Esophagus mucosa (tissue), 1 donor: ENCODE measurements at places on chromosomes 6 and 20.

DNA sequence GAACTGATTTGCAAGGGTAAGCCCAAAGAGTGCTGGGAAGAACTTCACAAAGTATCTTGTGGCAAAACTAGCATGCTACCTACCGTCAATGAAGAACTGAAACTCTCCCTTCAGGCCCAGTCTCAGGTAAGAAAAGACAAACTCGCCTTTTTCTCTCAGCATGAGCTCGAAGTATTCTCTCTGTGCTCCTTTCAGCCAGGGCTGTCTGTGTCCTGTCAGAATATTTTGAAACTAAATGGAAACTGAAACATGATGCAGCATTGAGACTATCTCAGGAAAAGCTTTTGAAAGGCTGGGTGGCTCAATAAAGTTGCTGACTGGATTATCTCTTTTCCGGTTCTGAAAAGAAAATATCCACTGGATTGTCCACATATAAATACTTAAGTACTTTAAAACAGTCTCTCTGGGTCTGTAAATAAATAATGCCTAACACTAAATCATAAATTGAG lies 696 bp downstream of the CALHM5 start:
- no peak for ATAC-seq

DNA sequence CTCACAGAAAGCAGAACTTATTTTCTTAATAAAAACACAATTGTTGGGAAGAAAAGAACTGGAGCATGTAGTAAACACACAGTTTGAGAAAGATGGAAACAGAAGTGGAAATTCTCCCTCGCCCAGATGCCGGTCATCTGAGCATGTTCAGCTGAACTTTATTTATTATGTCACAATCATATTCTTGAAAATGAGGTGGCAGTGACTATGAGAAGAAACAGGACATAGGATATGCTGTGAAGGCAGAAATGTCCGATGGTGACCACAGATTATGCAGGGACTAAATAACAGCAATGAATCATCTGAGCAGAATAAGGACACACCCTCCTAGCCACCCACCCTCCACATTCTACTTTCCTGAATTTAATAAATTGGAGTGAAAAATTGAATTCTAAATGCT lies 425.3 kb upstream of the NOX3 start:
- ATAC-seq: peak; percentile 23

DNA sequence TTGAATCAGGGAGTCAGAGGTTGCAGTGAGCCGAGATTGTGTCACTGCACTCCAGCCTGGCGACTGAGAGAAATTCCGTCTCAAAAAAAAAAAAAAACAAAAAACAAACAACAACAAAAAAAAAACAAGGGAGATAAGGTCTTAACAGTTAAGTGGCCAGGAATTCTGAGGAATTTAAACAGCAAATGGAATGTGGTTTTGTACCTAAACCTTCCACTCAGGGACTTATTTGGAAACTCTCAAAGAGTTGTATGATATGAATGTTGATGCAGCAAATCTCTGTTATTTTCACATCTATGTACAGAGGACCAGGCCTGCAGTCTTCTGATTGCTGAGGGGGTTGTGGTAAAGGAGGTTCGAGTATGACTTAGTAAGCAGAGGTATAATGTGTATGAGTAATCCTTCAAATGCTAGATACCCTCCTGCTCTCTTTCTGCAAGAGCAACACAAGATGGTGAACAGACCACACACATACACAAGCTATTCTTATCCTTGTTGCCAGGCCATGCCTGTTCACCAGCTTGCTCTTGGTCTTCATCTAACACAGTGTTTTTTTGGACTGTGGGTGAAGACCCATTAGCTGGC lies 174.9 kb upstream of the SCGN start:
- no peak for ATAC-seq

DNA sequence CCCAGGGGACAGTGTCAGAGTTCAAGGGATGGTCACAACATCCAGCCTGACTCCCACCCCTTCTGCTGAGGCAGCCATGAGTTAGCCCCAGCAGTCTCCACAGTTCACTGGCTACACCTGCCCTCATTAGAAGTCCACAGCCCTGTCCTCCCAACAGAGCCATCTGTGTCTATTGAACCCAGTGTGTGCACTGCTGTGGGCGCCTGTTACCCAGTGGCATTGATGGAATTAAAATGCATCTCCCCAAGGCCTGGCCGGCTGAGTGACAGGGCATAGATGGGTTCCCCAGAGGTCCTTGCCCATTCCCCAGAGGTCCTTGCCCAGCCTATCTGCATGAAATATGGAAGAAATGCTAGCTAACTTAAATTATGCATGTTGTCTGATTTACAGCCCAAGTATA lies 73.3 kb downstream of the PCSK2 start:
- ATAC-seq: no peak

DNA sequence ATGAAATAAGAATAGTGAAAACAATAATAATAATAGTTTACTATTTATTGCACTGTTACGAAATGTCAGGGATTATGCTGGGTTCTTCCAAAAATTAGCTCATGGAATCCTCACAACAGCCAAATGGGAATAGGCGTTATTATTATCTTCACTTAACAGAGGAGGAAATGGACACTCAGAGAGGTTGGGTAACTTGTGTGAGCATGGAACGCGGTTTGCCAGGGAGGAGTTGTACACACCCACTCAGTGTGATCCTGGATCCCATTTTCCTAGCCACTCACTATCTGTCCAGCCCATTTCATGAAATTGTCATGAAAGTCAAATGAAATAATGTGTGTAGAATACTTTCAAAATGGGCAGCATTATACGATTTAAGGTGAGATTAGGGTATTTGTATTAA lies 4.6 kb downstream of the NELFCD start:
- no peak for ATAC-seq

GRCh38 chr20:2798814-2799213 lies 1.6 kb downstream of the CPXM1 start:
- no peak for ATAC-seq

- ATAC-seq: peak; percentile 18
These were observed 7.0 kb upstream of the FOXF2 start for GRCh38 chr6:1382331-1382882.

GRCh38 chr6:69789578-69789977 lies 7.2 kb downstream of the LMBRD1 start:
- ATAC-seq: no peak

- ATAC-seq: no peak
These were observed 32.3 kb downstream of the SNX5 start for GRCh38 chr20:17936286-17936760.

- ATAC-seq: no peak
These were observed 84.5 kb upstream of the RIN2 start for GRCh38 chr20:19673575-19673974.

- no peak for ATAC-seq
These were observed 137.8 kb downstream of the MTFR2 start for GRCh38 chr6:136112262-136112661.

GRCh38 chr6:35358086-35358485 lies 15.7 kb downstream of the PPARD start:
- no peak for ATAC-seq

DNA sequence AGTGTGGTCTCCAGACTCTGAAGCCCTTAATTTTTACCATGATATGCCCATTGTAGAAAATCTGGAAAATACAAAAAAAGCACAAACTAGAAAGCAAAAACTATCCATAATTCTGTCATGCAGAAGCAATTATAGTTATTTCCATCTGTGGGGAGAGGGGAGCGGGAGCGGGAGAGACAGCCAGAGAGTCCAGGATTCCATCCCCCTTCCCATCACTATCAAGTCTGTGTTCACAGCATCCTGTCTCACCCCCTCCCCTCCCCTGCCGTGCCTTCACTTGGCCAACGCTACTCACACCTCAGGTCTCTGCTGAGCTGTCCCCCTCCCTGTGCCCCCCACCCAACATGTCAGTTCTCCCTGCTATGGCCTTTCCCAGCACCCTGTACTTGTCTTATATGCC lies 14.5 kb downstream of the RIMS4 start:
- ATAC-seq: no peak

DNA sequence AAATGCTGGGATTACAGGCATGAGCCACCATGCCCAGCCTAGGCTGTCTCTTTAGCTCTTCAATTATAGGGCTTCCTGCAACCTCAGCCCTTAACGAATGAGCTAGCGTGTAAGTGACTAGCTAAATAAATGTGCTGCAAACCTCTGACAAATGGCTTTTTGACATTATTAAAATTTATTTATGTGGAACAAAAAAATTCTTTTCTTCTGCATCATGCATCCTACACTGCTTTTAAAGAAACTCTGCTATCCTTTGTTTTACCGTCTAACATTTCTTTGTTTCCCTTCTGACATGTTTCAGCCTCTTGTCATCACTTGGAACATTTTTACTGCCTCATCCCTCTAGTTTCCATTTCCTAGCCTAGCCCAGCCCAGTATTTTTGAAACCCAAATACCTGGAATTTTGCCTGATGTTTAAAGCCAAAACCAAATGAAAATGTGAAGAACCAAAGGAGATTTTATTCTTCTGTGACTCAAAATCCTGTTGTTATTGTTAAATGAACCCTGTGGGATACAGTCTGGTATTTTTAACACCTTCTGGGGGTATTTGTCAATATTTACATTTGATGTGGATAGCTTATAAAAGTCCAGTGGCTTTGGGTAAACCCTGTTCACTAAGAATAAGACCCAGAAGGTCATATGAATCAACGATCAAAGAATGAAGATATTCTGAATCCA lies 9.5 kb downstream of the NT5E start:
- no peak for ATAC-seq

DNA sequence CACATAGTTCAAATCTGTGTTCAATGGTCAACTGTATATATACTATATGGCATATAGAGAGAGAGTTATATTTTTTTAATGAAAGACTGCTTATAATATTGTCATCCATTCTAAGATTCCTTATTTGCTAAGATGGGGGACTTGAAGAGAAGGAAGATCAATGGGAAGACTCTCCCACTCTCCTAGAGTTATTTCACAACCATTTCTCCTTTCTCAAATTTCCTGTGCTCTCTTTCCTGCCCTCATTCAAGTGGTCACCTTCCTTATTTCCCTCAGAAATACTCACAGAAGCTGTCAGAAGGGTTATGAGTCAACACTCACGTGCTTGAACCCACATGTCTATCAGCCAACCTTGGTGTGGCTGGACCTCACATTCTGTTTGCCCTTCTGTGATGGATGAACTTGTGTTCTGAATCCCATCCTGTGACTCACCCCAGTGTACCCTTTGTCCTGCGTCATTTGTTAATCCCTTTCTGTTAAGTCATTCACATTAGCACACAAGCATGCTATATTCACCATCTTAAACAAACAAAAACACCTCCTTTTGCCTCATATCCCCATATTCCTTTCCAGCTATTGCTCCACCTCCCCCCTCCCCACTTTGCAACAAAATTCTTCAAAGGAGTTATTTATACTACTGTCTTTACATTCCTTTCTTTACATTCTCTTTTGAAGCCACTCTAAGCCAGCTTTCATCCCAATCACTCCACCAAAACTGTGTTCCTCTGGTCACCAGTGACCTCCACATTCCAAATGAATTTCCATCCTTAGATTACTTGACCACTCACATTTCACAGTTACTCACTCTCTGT lies 279.3 kb upstream of the TCF21 start:
- peak; percentile 96 for ATAC-seq

DNA sequence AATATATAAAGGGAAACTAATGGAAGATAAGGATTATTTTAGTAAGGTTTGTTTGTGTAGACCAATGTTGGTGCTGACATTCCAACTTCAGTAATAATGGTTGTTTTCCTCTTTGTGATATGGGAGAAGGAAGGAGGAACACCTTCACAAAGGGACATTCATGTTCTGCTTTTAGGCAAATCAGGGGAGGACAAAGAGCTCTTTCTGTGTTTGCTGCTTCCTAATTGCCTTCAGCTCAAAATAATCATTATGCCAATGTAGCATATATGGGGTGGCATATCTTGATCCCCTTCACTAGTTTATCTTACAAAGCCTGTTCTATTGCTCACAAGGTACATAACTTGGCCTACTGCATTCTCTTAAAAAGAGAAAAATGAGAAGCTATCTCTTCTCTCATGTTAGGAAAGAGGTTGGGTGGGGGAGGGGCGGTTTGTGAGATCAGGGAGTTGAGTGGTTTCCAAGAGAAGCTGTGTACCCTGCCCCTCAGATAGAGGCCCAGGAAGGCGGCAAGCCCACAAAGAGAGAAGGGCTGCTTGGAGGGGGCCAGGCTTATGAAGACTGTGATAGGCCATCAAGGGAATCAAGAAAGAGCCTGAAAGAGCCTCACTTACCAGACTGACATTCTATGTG lies 4.7 kb upstream of the ADGRG6 start:
- no peak for ATAC-seq

DNA sequence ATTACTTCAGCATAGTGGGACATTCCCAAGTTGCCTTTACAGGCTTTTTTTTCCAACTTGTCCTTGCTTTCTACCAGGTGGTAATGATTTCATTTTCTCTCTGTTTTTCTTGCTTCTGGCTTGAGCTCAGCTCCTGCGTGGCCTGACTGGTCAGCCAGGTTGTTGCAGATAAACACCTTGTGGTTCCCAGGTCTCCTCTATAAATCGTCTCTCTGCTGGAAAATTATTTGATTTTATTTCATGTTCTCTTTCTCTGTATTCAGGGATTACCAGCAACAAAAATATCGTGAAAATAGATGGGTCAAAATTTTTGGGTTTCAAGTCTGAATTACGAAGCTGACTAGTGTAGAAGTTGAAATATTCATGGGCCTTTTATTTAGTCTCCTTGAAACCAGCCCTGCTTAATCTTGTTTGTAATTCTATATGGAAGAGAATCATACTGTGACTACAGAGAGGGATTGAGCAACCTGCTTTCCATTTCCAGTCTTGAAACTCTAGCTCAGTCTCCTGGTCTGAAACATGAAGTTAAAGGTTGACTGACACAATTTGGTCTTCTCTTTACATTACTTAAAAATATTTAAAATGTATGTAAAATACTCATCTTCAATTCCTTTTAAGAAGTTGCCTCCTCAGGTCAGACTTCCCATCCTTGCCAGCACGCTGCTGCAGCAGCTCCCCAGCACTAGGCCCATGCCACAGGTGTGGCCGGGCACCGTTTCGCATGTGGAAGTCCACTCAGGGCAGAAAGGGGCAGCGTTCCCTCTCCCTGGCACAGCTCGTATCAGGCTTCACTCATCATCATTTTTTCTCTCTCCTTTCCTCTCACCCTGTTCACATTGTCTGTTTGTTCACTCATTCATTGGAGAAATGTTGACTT lies 7.1 kb downstream of the DUSP22 start:
- ATAC-seq: no peak

- no peak for ATAC-seq
These were observed 295.5 kb upstream of the ADGRB3 start for GRCh38 chr6:68339488-68340131.

DNA sequence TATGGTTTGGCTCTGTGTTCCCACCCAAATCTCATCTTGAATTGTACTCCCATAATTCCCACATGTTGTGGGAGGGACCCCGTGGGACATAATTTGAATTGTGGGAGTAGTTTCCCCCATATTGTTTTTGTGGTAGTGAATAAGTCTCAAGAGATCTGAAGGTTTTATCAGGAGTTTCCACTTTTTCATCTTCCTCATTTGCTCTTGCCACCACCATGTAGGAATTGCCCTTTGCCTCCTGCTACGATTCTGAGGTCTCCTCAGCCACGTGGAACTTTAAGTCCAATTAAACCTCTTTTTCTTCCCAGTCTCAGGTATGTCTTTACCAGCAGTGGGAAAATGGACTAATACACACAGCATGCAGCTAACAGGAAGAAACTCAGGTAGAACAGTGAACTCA lies 108.8 kb upstream of the BCLAF1 start:
- ATAC-seq: no peak
